ENCODE measurements at places on chromosomes 12 and 14.

DNA sequence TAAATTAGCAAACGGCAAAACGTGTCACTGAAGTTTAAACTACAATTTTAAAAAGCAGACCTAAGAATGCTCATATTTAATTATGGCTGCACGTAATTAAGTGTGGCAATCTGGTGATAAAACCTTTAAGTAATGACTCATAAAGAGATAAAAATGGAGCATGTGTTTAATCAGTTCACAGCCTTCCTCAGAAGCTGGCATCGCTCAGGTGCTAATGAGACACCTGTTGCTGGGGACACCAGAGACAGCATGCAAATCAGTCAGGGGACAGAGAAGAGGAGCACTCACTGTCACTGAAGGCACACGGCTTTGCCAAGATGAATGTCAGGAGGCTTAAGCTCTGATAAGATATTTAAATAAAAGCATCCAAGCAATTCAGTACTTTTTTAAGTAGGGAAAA lies 840.3 kb downstream of the GALC start:
- no peak for DNase-seq

- no peak for DNase-seq
Measured at GRCh38 chr14:24700511-24700910, 66.5 kb upstream of the GZMB start.

- no peak for DNase-seq
Measured at GRCh38 chr12:23066095-23066494, 441.1 kb downstream of the ETNK1 start.

DNA sequence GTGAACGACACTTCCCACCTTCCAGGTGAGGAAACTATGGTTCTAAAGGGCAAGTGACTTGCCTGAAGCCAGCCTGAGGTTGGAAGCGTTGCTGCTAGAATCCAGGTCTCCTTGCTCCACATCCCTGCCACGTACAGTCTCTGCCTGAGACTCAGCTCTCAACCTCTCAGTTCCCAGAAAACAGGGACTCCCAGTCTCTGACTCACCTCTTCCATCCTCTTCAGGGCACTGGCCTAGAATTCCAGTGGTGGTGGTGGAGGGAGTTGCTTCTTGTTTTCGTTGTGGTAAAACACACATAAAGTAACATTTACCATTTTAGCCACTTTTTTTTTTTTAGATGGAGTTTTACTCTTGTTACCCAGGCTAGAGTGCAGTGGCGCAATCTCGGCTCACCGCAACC lies 7.3 kb downstream of the GPR68 start:
- DNase-seq, result no peak

- no peak for DNase-seq
Measured at GRCh38 chr12:98559666-98560065, 33.8 kb upstream of the SLC25A3 start.

DNA sequence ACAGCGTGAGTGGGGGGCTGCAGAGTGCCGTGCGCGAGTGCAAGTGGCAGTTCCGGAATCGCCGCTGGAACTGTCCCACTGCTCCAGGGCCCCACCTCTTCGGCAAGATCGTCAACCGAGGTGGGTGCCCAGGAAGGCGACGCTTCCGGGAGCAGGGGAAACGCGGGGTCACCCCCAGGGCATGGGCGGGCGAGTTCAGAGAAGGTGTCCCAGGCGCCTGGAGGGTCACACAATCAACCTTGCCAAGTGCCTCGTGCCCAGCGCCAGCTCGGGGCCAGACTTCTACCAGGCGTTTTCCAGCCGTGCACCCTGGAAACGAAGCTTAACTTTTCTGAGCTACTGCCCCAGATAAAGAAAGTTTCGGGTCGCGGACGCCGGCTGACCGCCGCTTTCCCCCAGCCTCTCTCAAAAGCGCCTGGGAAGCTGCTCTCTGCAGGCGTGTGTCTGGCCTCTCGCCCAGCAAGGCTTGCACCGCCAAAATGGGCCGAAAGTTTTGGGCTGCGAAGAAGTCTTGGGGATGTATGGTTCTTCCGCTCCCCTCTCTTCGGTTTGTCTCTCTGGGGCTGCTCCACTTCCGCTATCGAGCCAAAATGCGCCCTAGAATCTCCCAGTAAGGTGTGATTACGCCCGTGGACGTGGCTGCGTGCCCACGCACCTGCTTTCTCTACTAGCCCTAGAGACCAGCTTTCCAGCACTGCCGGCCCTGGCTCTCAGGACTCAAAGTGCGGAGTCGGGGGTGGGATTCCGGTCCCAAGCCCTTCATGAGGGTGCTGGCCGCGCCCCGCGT lies 1.7 kb downstream of the WNT1 start:
- DNase-seq, result peak; percentile 57

GRCh38 chr12:124691429-124691828 lies 124.0 kb upstream of the NCOR2 start:
- no peak for DNase-seq

DNA sequence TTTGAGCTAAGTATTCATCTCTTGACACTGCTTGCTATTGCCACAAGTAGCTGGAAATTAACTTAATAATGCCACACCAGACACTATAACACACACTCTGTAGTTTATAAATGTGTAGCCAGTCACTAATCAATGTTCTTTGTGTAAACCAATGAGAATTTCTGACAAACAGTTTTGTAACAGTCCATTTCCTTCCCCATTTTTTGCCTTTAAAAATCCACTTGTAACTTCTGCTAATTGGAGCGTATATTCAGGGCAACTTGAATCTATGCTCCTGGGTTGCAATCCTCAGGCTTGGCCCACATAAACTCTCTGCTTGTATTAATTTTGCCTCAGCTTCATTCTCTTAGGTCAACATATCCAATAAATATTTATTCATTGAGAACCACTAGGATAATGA lies 125.0 kb upstream of the DHRS4 start:
- no peak for DNase-seq

GRCh38 chr12:1445807-1446206 lies 148.6 kb downstream of the FBXL14 start:
- no peak for DNase-seq

DNA sequence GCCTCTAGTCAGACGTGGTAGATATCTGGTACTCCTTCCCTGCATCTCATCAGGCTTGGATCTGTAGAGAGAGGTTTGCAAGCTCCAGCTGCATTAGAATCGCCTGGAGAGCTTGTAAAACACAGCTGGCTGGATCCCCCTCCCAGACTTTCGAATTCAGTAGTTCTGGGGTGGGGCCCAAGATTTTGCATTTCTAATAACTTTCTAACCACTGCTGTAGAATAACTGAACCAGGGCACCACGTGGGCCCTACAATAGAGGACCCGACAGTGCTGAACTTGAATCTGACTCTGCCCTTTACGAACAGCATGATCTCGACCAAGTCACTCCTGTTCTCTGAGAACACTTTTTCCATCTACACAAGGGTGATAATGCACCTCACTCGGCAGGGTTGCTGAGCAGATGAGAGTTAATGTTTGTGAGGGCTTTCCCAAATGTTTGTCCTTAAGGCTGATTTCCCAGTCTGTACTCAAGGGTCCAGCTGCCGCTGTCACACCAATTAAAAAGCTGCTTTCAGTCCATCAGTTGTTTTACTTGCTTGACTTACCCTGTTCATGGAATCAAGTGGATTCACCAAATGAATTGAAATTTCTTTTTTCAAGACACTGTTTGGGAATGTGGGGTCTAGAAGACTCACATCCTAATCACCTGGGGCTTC lies 86.6 kb upstream of the SLC24A4 start:
- no peak for DNase-seq

DNA sequence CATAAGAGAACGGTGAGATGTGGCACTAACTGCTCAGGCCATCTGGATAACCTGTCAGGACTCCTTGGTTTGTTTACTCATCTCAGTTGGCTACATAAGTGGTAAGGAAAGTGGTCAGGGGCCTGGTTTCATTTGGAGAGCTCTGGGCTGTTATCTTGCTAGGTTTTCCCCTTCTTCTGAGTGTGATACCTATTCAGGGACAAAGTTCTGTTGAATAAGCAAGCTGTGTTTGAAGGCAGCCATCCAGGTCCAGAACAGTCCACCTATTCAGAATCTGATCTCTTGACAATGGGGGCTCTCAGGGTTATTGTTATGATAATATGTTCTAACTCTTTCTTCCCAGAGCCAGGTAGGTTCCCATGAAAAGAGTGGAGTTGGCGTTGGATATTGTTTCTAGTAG lies 194.9 kb downstream of the PAH start:
- no peak for DNase-seq
